ENCODE measurements at places on chromosomes 11 and 22.

- DNase-seq, result no peak
Measured at GRCh38 chr11:78131956-78132355, 7.5 kb downstream of the ALG8 start.

DNA sequence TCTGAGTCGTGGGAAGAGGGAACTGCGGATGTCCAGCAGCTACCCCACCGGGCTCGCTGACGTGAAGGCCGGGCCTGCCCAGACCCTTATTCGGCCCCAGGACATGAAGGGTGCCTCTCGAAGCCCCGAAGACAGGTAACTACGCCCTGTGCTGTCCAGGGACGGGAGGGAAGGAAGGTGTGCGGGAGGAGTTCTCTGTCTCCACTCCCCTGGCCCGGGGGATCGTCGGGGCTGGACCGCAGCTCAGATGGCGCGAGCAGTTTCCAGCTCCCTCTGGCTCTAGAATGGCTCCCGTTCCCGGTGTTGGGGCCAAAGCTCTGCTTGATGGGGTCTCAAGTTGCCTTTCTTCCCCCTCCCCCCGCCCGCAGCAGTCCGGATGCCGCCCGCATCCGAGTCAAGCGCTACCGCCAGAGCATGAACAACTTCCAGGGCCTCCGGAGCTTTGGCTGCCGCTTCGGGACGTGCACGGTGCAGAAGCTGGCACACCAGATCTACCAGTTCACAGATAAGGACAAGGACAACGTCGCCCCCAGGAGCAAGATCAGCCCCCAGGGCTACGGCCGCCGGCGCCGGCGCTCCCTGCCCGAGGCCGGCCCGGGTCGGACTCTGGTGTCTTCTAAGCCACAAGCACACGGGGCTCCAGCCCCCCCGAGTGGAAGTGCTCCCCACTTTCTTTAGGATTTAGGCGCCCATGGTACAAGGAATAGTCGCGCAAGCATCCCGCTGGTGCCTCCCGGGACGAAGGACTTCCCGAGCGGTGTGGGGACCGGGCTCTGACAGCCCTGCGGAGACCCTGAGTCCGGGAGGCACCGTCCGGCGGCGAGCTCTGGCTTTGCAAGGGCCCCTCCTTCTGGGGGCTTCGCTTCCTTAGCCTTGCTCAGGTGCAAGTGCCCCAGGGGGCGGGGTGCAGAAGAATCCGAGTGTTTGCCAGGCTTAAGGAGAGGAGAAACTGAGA is 1.4 kb downstream of the ADM start:
- DNase-seq, result no peak

DNA sequence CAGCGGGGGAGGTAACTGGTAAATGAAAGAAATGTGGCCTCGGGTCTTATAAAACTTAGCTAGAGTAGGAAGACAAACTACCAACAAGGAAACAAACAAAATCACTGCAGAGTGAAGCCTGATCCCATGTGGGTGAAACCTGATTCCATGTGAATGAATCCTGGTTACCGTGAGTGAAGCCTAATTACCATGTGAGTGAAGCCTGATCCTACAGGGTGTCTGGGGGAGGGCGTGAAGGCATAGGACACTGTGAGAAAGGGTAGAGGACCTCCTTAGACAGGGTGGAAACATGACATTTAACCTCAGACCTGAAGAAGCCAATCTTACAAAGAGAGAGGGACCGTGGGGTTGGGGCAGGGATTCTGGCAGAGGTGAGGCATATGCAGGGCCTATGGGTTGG is 106.2 kb upstream of the USP47 start:
- DNase-seq, result no peak

- no peak for DNase-seq
Measured at GRCh38 chr11:16945671-16946469, 68.3 kb downstream of the PLEKHA7 start.

- DNase-seq, result no peak
Measured at GRCh38 chr11:115202900-115203552, 301.2 kb downstream of the CADM1 start.

DNA sequence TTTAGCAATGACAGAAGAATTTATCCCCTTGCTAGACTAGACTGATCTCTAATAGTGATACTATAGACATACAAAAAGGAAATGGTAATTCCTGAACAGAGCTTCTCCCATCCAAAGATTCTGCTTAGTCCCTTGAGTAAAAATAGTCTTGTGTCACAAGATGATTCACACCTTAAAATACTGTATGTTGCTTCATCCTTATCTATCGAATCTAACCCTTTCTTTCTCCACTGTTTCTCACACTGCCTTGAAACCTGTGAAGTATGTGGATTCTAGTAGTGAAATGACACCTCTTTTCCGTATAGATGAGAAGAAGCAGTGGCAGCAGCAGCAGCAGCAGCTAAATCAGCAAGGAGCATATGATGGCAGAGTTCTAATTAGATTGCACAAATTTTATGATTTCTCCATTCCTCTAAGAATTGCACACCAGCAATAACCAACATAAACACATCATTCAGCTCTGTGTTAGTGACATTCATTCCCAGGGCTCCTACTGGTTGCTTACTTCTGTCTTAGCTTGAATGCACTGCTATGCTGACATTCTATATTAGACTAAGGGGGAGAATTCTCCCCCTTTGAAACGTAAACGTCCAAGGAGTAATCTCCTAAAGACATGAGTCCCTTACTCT is 14.6 kb downstream of the KCNA4 start:
- DNase-seq, result no peak

DNA sequence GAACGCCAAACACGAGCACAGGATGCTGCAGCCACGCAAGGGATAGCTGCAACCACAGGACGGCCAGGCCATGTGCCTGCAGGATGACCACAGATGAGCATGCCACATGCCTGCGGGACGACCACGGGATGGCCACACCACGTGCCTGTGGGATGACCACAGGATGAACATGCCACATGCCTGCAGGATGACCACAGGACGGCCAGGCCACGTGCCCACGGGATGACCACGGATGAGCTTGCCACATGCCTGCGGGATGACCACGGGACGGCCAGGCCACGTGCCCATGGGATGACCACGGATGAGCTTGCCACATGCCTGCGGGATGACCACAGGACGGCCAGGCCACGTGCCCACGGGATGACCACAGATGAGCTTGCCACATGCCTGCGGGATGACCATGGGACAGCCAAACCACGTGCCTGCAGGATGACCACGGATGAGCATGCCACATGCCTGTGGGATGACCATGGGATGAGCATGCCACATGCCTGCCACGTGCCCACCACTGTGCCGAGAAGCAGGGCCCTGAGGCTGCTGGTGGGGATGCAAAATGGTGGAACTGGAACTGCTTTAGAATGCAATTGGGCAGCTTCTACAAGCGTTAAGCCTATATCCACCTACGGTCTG is 12.8 kb upstream of the MOB2 start:
- DNase-seq, result no peak

DNA sequence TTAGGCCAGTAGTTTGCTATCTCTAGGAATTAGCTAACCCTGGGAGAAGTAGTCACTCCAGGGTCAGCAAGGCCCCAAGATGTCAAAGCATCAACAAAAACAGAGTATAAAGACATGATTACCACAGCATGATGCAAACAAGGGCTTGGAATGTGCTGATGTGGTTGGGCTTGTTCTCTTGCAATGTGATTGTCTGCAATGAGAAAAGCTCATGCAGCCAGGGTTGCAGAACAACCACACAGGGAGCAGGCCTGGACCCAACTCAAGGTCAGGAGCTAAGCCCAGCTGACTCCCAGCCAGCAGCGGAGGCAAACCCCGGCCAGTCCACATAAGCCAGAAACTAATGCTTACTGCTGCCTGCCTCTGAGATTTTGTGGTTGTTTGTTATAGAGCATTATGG is 132.4 kb upstream of the ZC3H12C start:
- DNase-seq, result no peak

DNA sequence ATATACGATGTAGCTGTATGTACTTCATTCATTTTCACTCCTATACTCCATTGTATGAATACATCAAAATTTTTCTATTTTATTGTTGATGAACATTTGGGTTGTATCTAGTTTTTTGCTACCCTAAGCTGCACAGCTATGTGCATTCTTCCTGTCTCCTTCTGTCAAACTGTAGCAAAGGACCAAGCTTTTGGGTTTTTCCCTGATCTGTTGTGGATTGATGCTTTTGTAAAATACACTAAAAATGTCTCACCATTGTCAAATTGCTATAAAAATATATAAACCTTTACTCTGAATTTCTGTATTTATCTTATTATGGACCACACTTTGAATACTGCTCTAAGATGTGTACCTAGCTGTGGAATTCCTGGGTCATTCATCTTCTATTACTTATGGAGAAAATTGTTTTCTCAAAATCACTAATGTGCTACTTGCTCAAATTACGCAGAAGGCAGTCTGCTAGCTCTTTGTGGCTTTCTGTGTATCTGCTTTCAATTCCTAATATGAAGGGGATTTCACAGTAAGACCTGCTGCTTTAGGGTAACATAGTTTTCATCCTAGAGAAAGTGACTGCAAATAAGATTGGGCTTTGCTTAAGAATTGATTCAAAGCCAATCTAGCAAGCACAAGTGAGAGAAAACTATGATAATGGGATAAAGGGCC is 123.4 kb downstream of the CYP2R1 start:
- no peak for DNase-seq

DNA sequence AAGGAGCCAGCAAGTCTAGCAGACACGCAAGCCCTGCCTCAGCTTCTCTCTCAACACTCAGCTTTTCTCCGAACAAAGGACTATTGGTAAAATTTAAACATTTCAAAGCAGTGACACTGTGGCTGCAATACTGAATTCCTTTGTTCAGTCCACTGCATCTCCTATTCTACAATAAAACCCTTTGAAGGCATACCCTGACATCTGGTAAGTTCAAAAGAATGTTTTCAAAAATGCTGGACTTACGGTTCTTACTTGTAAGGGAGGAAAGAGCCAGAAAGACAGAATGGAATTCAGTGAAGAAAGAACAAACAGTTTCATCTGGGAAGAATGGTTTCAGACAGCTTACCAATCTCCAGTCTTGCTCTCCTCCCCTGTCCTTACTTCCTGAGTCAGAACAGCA is 12.7 kb upstream of the OR8K1 start:
- no peak for DNase-seq

DNA sequence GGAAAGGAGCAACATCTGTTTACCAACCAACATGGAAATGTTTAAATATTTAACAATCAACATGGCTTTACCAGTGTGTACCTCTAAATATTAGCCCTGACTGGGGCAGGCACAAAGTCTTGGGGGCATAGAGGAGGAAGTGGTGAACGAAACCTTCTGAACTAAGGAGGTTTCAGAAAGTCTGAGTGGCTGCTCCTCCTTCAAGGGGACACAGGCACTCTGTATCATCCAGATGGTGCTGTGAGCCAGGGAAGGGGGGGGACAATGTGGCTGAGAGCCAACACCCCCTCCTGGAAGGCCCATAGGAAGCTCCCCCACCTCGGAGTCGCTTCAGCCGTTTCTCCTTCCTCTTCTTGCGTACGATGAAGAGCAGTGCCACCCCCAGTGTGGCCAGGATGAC is 107.7 kb downstream of the CEP164 start:
- DNase-seq, result no peak

DNA sequence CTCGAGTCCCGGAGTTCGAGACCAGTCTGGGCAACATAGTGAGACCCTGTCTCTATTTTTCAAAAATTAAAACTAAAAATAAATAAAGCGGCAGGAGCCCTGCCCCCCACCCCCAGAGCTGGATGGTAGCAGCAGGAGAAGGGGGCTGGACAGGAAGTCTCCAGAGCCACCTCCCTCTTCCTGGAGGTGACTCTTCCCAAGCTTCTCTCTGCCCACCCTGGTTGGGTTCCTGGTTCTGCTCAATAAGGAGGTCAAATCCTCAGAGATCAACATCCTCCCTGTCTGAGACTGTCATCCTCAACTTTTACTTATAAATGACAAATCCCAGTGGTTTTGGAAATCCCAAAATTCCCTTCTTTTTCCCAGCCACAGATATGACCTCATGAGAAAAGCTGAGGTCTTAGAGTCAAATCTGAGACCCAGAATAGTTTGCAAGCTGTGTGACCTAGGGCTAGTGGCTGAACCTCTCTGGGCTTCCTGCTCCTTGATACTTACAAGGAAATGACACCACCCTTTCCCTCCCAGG is 987 bp downstream of the C1QTNF6 start:
- no peak for DNase-seq

- no peak for DNase-seq
Measured at GRCh38 chr11:36452236-36452940, 57.7 kb downstream of the TRAF6 start.

Data from activated CD8-positive, alpha-beta memory T cell treated with anti-CD3 and anti-CD28 coated beads for 1 hour (primary cell).